ENCODE measurements at places on chromosomes 4 and X.

DNA sequence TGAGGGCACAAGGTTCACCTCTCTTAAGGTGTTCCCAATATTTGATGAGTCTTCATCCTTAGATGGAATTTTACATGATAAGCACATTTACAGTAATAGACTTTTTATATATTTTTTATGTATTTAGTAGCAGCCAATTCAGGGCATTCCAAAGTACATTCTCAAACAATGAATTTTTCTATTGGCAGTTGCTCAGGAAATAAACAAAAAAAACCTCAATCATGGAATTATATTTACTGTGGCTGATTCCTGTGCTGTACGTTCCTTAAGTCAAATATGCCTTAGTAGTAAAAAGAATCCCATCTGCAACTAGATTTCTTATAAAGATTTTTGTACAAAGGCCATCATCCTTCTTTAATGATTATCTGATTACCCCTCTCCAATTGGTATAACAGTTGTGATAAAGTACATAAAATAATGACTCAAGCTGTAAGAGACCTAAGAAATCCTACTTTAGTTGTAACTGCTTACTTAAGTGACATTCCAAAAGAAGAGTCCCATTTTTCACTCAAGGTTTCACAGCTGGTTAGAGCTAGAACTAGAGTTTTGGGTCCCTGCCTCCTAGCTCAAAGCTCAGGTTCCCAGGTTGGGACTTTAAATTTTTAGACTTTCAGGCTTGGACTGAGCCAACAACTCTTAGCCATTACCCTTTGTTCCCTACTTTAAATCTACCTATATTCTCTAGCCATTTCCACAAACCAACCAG lies 152.7 kb downstream of the FHIP1A start:
- no peak for DNase-seq

DNA sequence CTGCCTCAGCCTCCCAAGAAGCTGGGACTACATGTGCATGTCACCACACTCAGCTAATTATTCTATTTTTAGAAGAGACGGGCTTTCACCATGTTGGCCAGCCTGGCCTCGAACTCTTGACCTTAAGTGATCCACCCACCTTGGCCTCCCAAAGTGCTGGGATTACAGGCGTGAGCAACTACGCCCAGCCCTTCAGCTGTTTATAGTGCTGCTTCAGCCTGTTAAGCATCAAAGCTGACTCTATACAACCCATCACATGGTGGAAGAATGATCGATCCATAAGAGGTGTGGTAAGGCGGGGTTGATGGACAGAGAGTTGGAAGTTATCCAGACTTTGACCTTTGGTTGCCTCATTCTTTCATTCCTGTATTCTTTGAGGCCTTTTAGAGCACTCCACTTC lies 56.2 kb upstream of the RAPGEF2 start:
- DNase-seq: no peak

GRCh38 chr4:40606239-40606767 lies 23.4 kb downstream of the RBM47 start:
- DNase-seq: no peak

DNA sequence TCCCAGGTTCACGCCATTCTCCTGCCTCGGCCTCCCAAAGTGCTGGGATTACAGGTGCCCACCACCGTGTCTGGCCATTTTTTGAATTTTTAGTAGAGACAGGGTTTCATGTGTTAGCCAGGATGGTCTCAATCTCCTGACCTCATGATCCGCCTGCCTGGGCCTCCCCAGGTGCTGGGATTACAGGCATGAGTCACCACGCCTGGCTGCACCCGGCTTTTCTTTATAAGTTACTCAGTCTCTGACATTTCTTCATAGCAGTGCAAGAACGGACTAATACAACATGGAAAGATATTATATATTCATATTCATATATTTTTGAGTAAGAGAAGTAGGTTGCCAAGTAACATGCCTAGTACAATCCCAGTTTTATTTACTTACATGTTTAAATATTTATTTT lies 22.9 kb downstream of the SHROOM3 start:
- DNase-seq: no peak

DNA sequence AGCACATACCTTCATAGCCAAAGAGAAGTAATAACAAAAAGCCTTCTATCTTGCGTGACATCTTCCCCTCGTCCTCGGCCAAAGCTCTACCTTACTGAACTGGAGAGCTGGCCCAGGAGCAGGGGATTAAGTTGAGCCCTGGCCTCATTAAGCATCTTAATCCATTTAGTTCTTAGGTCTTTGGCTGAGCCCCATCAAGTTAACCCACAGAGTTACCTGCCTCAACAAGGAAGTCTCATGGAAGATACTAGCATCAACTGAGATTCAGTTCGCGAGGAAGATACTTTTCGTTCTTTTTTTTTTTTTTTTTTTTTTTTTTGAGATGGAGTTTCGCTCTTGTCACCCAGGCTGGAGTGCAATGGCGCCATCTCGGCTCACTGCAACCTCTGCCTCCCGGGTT lies at the start of gene RS1:
RS1 (minus strand) TSS at position 101 of the 400 bp plus-strand sequence; CDS start at position 61, 40 bp downstream.
- no peak for DNase-seq

- DNase-seq: no peak
Observed at GRCh38 chr4:188722911-188723310, 583.7 kb downstream of the TRIML1 start.

DNA sequence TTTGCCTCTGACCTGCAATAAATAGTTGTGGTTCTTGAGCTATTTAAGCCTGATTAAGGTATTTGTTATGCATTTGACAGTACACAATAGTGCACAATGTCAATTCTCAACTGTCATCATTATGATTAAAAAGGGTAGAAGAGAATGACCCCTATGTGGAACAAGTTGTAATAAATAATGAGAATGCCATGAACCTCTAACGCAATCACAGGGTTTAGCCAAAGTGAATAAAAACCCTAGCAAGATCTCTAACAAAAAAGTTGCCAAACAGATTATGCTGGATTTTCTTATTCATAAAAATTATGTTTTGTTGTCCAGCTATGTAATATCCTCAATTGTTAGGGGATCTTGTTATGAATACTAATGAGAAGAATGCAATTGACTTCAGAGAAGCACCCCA lies 387.4 kb downstream of the GPAT3 start:
- DNase-seq: no peak

GRCh38 chr4:38512840-38513239 lies 151.2 kb upstream of the KLF3 start:
- DNase-seq: no peak

DNA sequence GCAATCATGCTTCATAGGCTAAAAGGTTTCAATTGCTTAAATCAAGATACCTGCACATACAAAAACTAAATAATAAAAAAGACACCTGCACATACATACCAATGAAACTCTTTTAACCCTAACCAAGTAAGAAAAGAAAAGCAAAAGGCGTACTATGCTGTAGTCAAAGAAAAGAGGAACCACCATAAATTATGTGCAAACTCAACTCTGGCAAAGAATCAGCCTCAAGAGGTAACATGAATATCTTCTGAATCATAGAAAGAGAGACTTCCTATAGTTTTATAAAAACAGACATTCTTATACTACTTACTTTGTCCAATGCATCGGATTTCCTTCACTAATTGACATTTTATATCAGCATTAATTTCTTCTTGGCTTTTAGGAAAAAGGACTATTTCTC lies 29.3 kb downstream of the MMGT1 start:
- DNase-seq: no peak

DNA sequence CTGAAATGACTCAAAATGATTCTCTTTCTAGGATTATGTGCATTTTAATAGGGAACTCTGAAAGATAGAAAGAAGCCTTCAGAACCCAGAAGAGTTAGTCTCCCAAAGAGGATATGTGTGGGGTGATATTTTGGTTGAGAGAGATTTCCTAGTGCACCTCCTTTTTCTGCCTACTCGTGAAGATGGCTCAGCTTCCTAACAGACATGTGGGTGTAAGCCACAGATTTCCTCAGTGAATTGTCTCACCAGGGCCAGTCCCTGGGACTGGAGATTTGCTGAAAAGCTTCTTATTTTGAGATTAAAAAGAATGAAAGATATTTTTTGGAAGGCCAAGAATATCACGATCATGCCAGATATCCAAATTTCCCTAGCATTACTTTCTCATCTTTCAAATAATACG lies 42.8 kb downstream of the MAGEB17 start:
- DNase-seq: no peak

GRCh38 chr4:134122903-134123302 lies 78.7 kb downstream of the PABPC4L start:
- no peak for DNase-seq

- DNase-seq: no peak
Observed at GRCh38 chr4:102869569-102870197, 891 bp downstream of the CISD2 start.

- DNase-seq: no peak
Observed at GRCh38 chr4:160745126-160745525, 1418.7 kb downstream of the FSTL5 start.

DNA sequence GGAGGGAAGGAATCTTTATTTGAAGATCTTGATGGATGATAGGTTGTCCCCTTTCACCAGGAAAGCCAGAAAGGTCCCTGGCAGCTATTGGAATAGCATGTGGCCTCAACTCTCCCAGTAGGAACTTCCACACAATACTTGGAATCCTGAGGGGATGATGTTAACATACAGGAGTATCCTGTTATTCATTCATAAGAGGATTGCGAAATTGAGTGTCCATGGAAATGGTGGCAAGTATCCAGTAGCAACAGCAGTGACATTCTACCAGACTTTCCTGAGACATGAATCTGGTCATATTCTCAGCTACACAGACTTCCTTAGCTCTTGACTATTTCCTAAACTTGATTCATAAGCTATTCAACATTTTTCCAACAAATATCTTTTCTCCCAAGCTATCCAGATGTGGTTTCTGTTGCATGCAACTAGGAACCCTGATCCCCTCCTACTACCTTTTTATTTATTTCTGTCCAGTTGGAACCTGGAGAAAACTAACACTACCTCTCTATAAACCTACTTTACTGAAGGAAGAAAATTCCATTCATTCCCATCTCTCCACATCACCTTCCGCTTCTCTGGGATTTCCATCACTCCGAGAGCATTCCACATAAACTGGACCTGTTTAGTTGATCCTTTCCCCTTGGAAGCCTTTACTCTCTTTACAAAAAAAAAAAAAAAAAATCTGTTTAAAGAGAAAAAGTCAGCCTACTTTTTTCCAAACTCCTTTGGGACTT lies 101.8 kb downstream of the ANXA5 start:
- DNase-seq: no peak

- DNase-seq: no peak
Observed at GRCh38 chr4:147093206-147093605, 147.5 kb upstream of the TTC29 start.

DNA sequence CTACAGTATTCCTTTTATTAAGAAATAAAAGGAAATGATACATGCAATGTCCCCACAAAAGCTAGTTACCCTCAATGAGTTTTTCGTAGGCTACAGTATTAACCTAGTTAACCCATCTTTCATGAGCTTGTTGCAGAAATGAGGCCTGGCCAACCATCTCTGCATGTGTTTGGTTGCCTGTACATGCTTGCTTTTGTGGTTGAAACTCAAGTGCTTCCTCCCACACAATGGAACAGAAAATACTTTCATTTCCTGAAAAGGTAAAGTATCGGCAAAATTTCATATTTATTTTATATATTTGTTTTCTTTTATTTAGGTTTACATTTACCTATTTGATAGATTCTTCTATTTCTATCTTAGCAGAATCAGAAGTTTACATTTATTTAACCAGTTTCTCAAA lies 214.6 kb upstream of the FAM241A start:
- no peak for DNase-seq

DNA sequence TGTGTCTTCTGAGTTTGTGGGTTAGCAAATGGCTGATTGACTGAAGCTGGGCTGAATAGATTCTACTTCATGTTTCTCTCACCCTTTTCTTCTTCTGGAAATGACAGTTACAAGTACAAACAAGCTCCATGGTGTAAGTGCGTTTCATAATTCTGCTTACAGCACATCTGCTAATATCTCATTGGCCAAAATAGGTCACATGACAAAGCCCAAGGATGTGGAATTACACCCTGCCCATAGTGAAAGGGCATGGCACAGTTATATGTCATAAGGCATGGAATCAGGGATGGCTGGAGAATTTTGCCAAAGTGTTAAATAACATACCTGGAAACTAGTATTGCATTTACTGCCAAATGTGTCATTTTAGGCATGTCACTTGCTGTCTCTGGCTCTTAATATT lies 327.2 kb downstream of the NKX6-1 start:
- DNase-seq: no peak
